ENCODE measurements at places on chromosomes 2 and 18.

GRCh38 chr2:133919285-133919684 is 334.6 kb upstream of the MGAT5 start:
- no peak for DNase-seq

GRCh38 chr2:74982577-74982976 is 24.1 kb downstream of the POLE4 start:
- DNase-seq, result no peak

- DNase-seq, result no peak
These were observed 167.4 kb downstream of the RNF144A start for GRCh38 chr2:7084601-7085000.

- no peak for DNase-seq
These were observed 19.0 kb downstream of the TMSB10 start for GRCh38 chr2:84924173-84925106.

DNA sequence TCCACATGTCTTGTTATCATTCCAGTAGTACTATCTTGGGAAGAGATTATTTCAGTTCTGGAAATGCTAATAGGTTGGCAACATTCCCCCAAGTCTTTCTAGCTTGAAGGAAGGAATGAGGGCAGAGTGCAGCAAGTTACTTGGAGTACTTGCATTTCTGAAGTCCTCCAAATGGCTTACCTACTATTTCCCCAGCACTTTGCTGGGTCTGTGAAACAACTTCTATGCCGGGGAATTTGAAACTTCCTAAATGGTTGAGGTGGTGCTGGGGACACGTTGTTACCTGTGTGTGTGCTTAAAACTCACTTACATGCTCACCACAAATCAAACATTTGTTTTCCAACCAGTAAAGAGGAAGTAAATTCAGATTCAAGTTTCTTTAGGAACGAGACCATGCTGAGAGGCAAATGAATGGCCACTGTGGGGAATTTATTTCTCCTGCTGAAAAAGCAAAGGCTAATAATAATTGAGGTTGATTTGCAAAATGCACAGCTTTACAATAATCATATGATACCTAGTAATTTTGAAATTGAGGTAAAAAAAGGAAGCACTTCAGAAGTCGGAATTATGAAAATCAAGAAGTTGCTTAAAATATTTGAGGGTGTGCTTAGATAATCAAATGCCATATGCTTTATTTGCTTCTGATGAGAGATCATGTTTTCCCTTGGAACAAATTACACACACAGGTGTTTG is 1167.7 kb upstream of the ZEB2 start:
- DNase-seq, result no peak

DNA sequence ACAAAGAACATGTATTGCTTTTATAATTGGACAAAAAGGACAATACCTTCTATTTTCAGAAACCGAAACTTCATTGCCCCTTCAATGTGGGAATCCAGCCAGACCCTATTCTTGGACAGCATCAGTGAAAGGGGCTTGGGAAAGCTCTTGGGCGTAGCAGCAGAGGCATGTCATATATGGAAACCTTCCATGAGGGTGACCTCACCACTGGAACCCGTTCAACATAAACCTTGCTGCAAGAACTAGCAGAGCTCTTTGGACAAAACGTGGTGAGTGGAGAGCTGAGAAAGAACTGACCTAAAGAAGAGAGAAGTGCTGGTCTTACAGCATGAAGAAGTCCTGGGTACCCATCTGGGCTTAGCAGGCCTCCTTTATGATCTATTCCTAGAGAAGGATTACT is 22.7 kb upstream of the ACTG2 start:
- peak; percentile 83 for DNase-seq
